ENCODE measurements at places on chromosomes 11 and 22.

DNA sequence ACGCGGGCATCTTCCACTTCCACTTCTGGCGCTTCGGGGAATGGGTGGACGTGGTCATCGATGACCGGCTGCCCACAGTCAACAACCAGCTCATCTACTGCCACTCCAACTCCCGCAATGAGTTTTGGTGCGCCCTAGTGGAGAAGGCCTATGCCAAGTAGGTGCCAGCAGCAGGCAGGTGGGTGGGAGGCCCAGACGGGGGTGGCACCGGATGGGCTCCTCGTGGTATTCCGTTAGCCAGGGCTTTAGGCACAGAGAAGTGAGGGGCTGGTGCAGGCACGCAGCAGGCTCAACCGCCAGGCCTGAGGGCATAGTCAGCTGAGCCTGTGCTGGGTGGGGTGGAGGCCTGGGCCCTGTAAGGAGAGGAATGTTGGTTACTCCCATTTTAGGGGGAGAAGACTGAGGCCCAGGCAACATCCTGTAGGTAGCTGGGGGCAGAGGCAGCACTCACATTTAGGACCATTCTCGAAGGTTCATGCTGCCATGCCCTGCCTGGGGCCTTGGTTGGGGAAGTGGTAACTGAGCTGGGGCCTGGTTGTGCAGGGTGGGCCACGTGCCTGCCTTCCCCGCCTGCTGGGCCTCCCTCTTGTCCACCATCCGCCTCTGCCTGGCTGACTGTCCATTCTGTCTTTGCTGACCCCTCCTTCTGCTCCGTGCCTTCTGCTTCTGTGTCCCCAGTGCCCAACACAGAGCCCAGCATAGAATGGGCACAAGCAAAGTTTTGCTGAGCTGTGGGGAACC is 10.2 kb downstream of the OMP start:
- no peak for DNase-seq

GRCh38 chr22:40224702-40225101 is 47.0 kb downstream of the TNRC6B start:
- no peak for DNase-seq

GRCh38 chr22:43897751-43898261 is 6.0 kb upstream of the PNPLA5 start:
- DNase-seq = no peak

GRCh38 chr11:31812383-31813381 is 1.6 kb upstream of the PAX6 start:
- no peak for DNase-seq

- no peak for DNase-seq
Measured at GRCh38 chr11:80077113-80077512, 636.3 kb upstream of the TENM4 start.

GRCh38 chr11:64885367-64886286 is 7.2 kb upstream of the EHD1 start:
- DNase-seq = no peak

DNA sequence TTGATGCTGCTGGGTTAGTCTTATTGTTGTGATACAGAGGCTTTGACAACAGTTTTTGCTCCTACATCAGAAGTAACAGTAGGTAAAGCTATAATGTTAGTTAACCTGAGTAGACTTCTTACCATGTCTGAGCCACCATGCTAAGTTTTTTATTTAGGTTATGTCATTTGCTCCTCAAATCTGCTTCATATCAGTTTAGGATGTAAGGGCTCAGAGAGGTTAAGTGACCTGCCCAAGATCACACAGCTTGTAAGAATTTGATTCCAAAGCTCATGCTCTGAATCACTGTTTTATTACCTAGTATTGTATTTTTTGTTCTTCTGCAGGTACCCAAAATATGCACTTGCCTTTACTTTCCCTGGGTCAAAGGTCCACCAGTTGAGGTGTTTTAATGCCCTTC is 161.7 kb downstream of the COMMD9 start:
- DNase-seq = no peak

DNA sequence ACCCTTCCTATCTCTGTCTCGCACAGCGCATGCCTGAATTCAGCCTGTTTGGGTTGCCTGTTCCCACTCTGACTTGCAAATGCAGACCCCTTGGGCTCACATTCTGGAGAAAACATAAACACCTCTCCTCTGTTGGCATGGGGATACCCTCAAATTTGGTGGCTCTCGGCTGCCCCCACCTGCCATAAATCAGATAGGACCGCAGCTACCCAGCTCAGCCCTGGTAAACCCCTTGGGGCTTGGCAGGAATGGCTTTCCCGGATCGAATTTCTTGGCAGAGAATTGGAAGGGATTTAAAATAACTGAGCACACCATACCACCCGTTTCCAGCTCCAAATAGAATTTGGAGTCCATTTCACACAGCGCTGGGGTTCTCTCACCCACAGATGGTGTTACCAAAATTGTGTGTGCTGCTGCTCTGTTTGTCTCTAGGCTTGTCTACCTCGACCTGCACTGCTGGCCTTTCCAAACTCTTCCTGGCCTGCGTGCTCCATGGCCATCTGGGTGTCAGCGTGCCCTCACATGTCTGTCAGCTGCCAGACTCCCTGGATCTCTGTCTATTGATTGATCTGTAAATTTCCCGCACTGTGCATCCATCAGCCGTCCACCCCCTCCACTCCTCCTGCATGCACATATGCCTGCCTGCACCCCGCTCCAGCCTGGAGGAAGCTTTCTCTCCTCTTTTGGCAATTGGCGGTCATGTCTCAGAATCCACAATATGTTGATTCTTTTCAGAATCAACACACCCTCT is 134.0 kb downstream of the NTM start:
- no peak for DNase-seq

DNA sequence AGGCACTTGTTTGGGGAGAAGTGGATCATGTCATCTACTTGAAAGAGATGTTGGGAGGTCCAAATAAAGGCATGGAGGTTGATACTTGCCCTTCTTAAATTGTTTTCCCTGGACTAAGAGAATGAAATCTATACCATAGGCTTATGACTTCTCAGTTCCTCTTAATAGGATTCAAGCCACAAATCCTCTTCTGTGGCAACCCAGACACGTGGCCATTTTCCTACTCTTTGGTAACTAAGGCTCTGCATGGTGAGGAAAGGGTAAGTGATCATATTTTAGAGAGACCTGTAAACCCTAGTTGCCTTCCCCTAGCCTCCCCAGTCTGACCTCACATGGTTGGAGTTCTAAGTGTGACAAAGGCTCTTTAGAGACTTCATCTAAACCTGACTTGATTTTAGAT is 72.9 kb upstream of the CD44 start:
- no peak for DNase-seq

DNA sequence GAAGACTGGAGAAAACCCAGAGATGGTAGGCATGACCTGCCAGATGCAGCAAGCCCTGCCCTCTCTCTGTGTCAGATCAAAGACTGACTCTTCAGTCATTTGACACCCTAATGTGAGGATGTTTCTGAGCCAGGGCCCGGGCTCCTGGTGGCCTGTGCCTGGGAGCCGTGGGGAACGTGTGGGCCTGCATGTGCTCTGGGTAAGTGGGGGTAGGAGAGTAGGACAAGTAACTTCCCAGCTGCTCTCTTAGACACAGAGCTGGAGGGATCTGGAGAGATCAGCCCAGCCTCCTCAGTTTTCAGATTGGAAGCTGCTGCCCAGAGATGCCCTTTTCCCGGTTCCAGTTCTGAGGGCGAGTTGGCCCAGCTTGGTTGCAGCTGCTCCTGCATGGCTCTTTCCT is 110.8 kb downstream of the TEAD1 start:
- DNase-seq = no peak

- DNase-seq = no peak
Measured at GRCh38 chr22:23467721-23468294, 112.3 kb downstream of the IGLL1 start.

DNA sequence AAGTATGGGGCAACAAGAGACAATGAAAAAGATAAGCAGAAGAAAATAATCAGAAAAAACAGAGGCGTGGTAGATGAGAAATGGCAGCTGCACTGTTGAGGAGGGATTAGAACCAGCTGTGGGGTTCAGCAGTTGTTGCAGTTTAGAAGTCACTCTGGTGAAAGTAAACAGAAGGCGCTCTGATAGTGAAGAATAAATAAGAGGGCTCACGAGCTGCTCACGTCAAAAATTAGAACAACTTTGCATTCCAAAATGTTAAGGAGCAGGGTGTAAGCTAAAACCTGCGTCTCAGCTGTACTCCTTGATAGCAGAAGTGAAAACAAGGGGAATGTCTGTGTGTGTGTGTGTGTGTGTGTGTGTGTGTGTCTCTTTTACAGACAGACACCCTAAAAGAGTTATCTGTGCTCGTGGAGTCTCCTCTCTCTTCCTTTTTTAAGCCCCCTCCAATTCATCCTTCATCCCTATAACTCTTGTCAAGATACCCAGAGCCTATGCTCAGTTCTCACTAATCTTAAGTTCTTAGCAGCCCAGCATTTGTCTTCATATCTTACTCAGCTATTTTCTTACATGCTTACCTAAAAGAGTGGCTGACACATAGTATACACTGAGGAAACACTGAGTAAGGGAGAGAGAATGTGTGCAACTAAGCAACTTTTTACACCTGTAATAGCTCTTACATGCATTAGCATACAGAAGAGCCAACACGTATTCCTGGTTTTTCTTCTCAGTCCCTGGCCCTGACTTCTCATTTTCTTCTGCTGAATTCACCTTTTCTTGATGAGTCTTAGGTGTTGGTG is 8.9 kb downstream of the TTC17 start:
- DNase-seq = no peak

GRCh38 chr11:89405629-89406028 is 85.5 kb downstream of the NOX4 start:
- no peak for DNase-seq

DNA sequence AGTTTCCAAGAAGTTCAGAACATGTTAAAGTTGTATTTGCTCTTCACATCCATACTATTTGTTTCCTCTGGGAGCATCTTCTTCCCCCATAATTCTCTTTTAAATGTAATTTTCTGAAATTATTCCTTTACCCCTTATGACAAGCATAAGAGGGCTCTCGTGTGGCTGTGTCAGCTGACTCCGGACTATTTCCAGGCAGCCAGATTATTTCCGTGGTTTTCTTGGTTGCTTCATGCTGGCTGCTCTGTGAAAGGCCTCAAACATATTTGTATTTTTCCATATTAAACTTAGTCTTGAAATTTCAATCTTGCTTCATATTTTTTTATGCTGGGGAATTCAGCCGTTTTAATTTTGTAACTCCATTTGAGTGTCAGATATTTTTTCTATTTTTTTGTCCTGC is 2.8 kb upstream of the MMP1 start:
- no peak for DNase-seq

- DNase-seq = no peak
Measured at GRCh38 chr11:69636512-69637197, 4.3 kb upstream of the CCND1 start.

GRCh38 chr11:82676483-82677094 is 57.1 kb downstream of the FAM181B start:
- DNase-seq = no peak

- DNase-seq = no peak
Measured at GRCh38 chr22:28953976-28954880, 70.9 kb downstream of the ZNRF3 start.

DNA sequence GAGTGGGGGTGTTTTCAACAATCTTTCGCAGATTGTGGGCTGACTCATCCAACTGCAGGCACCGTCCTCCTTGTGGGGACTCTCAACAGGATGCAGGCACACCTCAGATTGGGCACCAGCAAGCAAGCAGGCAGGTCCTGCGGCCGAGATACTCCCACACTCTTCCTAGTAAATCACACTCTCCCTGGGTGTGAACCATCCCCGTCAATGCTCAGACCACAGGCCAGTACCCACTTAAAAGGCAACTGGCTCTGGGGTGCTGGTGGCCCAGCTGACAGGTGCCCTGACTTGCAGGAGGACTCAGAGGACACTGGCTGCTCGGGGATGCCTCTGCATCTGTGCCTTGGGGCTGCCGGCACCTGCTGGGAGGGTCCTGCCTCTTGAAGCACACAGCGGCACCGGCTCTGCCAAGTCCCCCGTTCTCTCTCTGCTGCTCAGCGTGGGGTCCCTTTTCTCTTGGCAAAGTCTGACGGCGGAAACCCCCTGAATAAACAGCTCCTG is 282.5 kb downstream of the CTTN start:
- no peak for DNase-seq

- DNase-seq = no peak
Measured at GRCh38 chr22:40408718-40409612, 38.6 kb downstream of the SGSM3 start.

DNA sequence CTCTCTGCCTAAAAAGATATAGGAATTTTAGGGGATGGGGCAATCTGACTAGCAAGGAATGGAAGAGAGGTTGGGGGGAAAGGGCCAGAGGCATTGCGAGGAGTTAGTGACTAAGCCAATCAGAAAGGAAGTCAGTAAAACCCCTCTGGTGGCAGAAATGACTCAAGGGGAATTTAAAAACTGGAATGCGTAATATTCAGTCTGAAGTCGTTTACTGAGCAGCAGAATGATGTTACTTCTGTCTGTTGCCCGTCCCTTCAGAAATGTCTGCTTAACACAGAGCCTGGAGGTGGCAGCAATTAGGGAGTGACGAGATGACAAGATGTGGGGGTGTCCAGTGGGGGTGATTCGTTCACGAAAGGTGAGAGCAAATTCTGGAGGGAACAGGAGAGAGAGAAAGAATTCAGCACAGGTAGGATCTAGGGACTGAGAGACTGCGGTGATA is 107.7 kb upstream of the CLMP start:
- DNase-seq = no peak

GRCh38 chr11:28542561-28542960 is 434.4 kb downstream of the METTL15 start:
- DNase-seq = no peak

GRCh38 chr11:23727794-23728193 is 769.1 kb upstream of the LUZP2 start:
- no peak for DNase-seq

Measured in stimulated activated CD8-positive, alpha-beta memory T cell treated with anti-CD3 and anti-CD28 coated beads, Interleukin-2, amount 100 ng/mL, for 1 hour (primary cell).